ENCODE measurements at places on chromosomes 2 and 18.

DNA sequence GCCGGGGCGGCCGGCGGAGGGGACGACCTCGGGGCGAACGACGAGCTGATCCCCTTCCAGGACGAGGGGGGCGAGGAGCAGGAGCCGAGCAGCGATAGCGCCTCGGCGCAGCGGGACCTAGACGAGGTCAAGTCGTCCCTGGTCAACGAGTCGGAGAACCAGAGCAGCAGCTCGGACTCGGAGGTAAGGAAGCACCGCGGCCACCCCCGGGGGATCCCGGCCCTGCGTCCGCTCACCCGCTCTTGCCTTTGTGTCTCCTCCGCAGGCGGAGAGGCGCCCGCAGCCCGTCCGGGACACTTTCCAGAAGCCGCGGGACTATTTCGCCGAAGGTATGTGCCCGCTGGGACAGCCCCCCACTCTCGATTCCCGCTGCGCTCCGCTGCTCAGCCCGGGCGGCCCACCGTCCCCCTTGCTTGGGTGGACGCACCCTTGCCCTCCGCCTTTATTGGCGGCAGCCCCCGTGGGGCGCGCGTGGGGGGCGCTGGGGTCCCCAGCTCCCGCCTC is 611 bp downstream of the TCF7L1 start:
- DNase-seq = no peak

- DNase-seq = no peak
Observed at GRCh38 chr2:171042253-171042969, 113.4 kb downstream of the GORASP2 start.

DNA sequence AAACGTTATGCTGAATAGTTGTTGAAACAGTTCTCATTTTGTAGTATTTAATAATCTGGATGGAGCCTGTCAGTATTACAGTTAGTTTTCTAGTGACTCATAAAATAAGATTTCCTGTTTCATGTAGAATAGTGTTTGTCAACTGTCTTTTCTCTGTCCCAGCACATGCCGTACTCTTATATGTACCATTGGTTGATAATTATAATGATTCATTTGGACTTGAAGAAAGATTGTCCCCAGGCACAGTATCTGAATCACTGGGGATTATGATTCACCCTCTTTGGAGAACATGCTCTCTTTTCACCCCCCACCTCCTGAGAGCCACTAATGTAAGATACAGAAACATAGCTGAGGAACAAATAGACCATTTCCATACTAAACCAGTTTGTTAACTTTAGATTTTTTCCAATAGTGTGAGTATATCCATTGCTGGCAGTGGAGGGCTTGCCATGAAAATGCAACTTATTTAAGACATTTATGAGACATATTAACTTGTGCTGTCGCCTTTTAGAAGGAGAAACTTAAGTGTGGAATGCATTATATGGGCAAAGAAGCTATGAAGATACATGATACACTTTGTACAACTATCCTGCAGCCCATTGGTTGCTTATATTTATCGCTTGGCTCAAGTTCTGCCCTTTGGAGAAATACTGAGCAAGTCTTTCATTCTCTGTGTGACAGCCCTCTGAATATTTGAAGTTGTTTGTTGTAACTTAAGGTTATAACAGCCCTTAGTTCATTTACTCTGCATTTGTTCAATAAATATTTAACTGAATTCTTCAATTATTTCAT is 12.4 kb downstream of the COPS8 start:
- DNase-seq = no peak

GRCh38 chr2:10371441-10372196 is 68.9 kb downstream of the HPCAL1 start:
- DNase-seq = no peak

- no peak for DNase-seq
Observed at GRCh38 chr2:226953206-226953605, 117.4 kb downstream of the RHBDD1 start.

Data from SIG-M5 (cell line).